Stimulated activated CD4-positive, alpha-beta T cell treated with anti-CD3 and anti-CD28 coated beads, Interleukin-1b, Interleukin-23, amount 100 ng/mL, for 24 hours (primary cell): ENCODE measurements at places on chromosomes 1 and 21.

GRCh38 chr21:39196310-39196709, 13.1 kb upstream of the PSMG1 start:
- DNase-seq: no peak

DNA sequence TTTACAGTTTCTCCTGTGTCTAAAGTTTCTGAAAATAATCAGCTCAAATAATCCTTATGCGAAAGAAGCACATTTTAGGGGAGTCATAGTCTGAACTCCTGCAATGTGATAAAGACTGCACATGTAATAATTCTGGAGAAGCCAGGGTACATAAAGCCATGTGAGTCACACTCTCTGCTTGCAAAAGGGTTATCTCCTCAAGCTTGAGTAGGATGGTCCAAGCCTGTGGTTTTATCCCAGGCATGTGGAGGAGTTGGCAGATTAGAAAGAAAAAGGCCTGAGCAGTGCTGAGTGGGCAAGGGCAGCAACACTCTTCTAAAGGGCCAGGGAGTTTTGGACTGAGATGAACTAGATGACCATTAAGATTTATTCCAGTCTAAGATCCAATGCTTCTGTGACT, 220.4 kb downstream of the RHOU start:
- no peak for DNase-seq

DNA sequence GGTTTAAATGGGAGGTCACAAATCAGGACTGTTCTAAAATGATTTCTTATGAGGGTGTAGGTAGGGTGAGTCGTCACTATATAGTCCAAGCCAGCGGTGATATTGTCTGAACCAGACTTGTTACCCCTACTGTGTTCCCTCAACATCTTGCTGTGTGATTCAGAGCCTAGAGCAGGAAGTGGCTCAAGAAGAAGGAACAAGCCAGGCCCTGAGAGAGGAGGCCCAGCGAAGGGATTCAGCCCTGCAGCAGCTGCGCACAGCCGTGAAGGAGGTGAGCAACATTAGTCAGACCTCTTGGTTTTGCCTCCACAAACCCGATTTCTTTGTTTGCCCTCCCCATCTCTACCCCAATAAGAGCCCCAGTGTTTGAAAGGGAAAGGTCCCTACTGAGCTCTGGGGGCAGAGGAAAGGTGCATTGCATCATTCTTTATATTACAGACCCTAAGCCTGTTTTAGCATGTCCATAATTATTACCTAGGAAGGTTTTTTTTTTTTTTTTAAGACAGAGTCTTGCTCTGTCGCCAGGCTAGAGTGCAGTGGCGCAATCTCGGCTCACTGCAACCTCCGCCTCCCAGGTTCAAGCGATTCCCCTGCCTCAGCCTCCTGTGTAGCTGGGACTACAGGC, 5.0 kb upstream of the SH3BGRL3 start:
- DNase-seq: no peak

DNA sequence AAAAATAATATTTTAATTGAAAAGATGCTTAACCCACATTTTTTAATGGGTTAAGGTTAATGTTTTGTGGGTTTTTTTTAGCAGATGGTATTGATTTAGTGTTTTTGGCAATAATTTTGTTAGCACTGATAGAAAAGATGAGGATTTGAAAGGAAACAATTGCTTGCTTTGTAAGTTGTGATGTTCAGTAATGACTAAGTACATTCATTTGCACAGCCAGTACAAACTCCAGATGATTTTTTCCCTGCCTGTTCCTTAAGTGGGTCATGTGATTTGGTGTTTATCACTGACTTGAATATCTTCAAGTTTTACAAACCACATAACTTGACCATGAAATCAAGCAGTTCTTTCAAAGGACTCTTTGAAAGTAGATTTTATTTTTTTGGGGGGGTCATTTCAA, 15.0 kb downstream of the DISP1 start:
- no peak for DNase-seq

GRCh38 chr1:160641323-160642280, 5.2 kb downstream of the SLAMF1 start:
- no peak for DNase-seq

- DNase-seq: no peak
Measured at GRCh38 chr21:30880914-30881313, 466 bp downstream of the KRTAP11-1 start.

- no peak for DNase-seq
Measured at GRCh38 chr1:241612533-241613477, 27.4 kb downstream of the CHML start.

DNA sequence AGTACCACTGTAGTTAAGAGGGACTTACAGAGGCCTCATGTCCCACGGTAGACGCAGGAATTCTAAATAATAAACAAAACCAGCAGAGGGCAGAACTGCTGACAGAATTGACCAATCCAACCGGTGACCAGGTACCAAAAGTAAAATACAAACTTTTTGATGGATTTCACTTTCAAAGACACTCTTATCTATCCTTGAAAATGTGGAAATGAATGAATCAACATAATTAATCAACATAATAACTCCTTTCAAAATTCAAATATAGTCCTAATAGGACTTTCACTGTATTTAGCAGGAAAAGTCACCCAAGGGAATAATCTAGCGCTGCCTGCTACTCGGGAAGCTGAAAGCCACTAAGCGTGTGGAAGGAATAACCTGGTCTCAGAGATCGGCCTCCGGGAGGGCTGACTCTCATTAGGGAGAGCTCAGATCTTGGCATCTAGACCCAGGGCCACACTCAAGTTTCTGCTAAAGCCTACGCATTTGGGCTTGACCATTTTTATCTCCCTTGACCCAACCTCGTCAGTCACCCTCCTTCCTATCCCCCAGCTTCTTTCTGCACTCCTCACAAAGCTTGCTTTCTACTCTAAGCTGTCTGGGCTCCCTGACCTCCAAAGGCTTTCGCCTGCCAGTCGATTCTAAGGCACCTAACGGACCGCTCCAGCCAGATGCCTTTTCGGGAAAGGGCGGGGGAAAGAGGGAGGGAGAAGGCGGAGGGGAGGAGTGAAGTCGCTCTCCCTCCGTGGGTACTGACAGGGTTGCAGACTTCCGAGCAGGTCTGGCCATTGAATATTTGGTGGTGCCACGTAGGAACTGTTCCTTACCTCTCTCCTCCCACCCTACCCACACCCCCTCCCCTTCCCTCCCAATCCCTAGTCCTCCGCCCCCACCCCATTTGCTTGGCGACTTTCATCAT, 1.6 kb downstream of the COL11A1 start:
- DNase-seq: no peak

GRCh38 chr1:28244549-28245251, 8.8 kb downstream of the ATP5IF1 start:
- no peak for DNase-seq

- no peak for DNase-seq
Measured at GRCh38 chr21:45157932-45158331, 83.6 kb downstream of the ADARB1 start.

GRCh38 chr1:63713627-63714481, 60.0 kb upstream of the ROR1 start:
- DNase-seq: no peak

GRCh38 chr1:111274653-111275052, 16.0 kb upstream of the CHIA start:
- DNase-seq: no peak

DNA sequence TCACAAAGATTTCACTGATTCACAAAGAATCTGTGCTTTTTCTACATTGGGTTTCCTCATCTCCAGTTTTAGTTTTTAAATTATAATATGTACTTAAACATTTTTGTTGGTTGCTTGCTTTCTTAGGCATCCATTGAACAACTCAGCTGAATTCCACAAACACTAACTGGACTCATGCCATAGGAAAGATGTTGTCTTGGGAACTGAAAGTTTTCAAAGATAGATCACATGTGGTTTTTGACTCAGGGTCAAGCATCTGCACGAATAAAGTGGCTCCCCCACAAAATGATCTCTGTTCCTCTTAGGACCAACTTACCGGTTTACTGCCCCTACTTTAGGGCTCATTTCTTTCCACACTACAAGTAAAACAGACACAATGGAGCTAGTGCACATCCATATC, 3.1 kb upstream of the KRTAP21-1 start:
- DNase-seq: no peak

DNA sequence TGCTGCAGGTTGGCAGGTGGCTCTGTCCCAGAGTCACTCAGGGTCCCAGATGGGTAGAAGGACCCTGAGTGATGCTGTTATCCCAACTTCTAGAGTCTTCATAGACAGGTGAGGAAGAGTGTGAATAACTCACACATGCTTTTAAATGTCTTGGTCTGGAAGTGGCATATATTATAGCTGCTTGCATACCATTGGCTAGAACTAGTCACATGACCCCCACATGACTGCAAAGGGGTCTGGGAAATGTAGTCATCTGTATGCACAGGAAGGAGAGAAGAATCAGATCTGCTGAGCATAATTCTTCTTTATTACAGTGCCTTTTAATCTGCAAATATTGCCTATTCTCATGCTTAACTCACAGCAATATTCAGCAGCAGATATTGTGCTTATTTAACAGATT, 28.2 kb upstream of the KLHDC7A start:
- no peak for DNase-seq

GRCh38 chr1:92843429-92844352, 11.9 kb downstream of the RPL5 start:
- DNase-seq: no peak

GRCh38 chr21:41606706-41607105, 98.7 kb upstream of the TMPRSS2 start:
- no peak for DNase-seq
